SK-MEL-5 (cell line): ENCODE measurements at places on chromosomes 1 and 21. TPM values are rescaled to one million over a fixed set of nuclear protein-coding genes. Genes with fewer than 3 reads are reported as not detected.
A peak's percentile ranks its signal among the peaks of the same experiment; 100 is the strongest.

The USH2A gene
- total RNA-seq: 0.67 and 0.79 TPM in 2 replicates

The IFNLR1 gene
- not detected in 2 replicates for total RNA-seq

The DEGS1 gene
- 65.6 and 66.6 TPM in 2 replicates for total RNA-seq

The DMBX1 gene
- total RNA-seq: 0.03 TPM in 1 of 2 replicates, not detected in the other

The TMEM61 gene
- not detected in 2 replicates for total RNA-seq

The RNPEP gene
- total RNA-seq: 61.4 and 63.8 TPM in 2 replicates

The EDN2 gene
- total RNA-seq: not detected in 2 replicates

The FCRL4 gene
- not detected in 2 replicates for total RNA-seq

The ZNF648 gene
- total RNA-seq: 0.43 and 1.1 TPM in 2 replicates

The EPHA10 gene
- total RNA-seq: 0.13 and 0.32 TPM in 2 replicates

The CD1E gene
- total RNA-seq: not detected in 2 replicates

The SERINC2 gene
- total RNA-seq: 6.6 and 8.1 TPM in 2 replicates

The HES2 gene
- 1.1 and 2.4 TPM in 2 replicates for total RNA-seq

The ANP32E gene
- 26.8 and 28.6 TPM in 2 replicates for total RNA-seq

GRCh38 chr1:77276941-77277340 lies 4.9 kb upstream of the AK5 start:
- no peak for DNase-seq

DNA sequence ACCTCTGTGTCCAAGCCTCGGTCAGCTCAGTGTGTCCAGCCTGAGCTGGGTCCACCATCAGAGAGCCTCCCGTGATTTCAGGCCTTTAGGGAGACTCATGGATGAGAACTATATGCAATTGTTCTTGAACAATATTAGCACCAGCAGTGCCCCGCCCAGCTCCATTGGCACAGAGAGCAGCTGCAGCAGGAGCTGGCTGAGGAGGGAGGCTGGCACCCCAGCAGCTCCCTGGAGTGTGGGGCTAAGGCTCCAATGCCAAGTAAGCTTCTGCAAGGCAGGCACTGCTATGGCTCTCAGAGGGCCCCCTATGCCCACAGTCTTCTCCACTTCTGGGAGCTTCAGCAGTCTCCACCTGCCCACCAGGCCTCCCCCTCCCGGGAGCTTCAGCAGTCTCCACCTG lies 593.3 kb downstream of the MATN1 start:
- DNase-seq: no peak

- no peak for DNase-seq
These were observed 45.1 kb upstream of the C1orf174 start for GRCh38 chr1:3945222-3945621.

- no peak for DNase-seq
These were observed 6.2 kb downstream of the DNMT3L start for GRCh38 chr21:44255511-44255981.

DNA sequence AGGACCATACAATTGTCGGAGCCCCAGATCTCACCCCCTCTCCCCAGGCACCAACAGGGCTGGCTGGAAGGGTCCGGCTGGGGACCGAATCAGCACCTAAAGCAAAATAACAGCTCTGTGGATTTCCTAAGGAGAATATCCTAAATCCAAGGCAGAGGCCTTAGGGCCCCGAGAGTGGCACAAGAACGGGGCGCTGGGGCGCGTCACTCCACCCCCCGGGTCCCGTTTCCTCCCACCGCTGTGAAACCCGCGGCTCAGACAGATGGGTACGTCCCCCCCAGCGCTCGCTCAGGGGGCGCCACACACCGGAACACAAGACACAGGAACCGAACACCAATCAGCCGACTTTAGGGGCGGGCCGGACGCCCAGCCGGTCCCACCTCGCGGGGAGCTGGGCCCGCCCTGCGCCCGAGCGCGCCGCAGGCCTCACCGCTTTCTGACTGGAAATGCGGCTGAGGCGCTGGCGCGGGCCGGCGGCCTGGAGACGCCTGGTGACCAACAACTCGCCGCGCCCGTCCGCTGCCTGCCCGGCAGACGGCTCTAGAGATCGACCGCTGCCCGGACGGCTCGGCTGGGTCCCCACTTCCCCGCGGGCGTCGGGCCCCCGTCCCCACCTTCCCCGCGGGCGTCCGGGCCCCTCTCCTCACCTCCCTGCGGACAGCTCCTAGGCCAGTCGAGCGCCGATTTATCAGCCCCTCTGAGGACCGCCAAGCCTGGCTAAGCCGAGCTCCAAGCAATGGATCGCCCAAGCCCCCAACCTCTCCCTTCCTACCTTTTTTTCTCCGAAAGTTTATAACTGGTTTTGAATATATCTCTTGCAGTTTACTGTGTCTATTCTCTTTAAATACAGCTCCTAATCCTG lies at the start of gene HFM1:
HFM1 (minus strand) TSS at position 687 of the 862 bp plus-strand sequence. CDS start 3,755 bp downstream, outside the sequence.
- peak; percentile 85 for DNase-seq

DNA sequence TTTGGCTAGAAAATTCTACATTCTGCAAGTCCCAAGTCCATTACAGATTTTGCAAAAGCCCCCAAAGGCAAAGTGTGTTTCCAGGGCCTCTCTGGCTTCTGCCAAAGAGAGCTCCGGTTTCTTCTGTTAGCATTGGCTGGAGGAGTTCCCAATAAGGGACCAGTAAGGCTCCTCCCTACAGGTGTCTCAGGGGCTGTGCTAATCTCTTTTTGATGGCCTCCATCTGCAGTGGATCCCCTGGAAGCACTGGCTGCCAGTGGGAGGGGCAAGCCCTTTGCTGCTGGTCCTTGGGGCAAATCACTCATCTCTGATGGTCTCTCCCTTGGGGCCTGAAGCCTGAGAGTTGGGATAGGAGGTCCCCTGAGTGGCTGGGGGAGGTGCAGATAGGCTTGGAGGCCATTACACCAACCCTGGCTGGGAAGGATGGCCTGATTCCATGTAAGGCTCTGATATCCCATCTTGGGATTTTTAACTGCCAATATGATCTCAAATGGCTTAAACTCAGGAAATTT lies 89.1 kb upstream of the USP24 start:
- no peak for DNase-seq

GRCh38 chr1:228180271-228180958 lies 14.8 kb downstream of the IBA57 start:
- peak; percentile 46 for DNase-seq

- DNase-seq: no peak
These were observed 120.1 kb downstream of the BACH1 start for GRCh38 chr21:29418813-29419212.

GRCh38 chr21:18801468-18801867 lies 397.9 kb upstream of the TMPRSS15 start:
- peak; percentile 50 for DNase-seq

DNA sequence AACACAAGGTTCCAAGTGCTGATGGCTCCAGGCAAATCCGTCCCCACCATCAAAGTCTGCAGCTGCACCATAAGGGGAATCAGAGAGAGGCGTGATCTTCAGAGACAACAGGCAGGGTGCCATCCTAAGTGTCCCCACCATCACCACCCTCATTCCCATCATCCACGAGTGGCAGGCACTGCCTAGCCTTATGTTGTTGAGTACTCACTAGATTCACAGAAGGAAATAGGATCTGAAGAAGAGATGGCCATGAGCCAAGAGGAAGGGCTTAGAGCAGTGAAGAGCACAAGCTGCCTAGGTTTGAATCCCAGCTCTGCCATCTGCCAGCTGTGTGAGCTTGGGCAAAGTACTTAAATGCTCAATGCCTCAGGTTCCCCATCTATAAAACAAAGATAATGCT lies 207.3 kb upstream of the CSF3R start:
- DNase-seq: no peak

DNA sequence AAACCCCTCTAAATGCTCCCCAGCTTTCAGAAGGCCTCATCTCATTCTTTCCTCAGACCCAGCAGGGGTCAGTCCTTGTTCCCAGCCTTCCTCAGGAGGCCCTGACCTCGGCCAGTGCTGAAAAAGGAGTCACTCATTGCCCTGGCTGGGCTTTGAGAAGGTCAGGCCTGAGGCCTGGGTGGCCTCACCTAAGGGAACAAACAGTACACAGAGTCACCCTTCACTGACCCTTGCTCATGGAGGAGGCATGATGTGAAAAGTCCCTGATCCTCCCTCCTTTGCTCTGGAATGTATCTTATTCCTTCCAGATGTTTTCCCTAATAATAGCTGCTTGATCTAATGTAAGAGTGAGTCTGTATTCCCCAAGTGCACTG lies 117.7 kb upstream of the SLC44A3 start:
- no peak for DNase-seq

GRCh38 chr21:31731857-31732596 lies at the start of gene SCAF4:
TSS of gene SCAF4 (minus strand) at chr21:31732118. CDS start at chr21:31731692, 426 bp downstream.
- peak; percentile 83 for DNase-seq

DNA sequence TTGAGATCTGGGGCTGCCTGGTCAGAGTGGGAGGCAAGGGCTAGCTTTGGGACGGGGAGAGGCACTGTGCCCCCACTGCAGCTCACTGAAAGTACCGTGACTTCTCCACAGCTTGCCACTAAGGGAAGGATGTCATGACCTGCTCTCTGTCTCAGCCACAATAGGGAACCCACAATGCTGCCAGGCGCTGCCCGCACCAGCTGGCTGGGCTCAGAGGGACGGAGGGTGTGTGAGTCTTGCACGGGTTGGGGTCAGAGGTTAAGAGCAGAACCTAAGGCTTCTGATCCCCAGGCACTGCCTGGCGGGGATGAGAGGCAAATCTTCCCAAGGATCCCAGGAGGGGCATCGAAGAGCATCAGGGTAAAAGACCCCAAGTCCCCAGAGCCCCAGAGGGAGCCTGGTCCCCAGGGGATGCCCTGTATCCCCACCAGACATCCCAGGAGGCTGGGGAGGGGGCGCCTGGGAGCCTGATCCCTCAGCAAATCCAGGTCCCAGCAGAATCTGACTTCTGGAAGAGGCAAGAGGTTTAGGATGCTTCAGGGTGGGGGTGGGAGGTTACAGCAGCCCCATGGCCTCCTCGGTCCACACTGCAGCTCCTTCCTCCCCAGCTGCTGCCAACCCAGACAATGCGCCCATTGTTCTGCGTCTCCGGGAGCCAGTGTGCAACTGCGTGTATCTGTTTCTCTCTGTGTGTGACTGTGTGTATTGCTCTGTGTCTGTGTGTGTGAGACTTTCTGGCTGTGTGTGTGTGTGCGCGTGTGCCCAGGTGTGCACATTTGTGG lies 2.0 kb upstream of the MARCKSL1 start:
- peak; percentile 86 for DNase-seq

GRCh38 chr21:39961251-39961650 lies 94.0 kb downstream of the PCP4 start:
- DNase-seq: no peak

GRCh38 chr1:245128381-245129101 lies 26.2 kb upstream of the KIF26B start:
- no peak for DNase-seq

GRCh38 chr1:153032073-153032472 lies 1.1 kb downstream of the SPRR1B start:
- no peak for DNase-seq

DNA sequence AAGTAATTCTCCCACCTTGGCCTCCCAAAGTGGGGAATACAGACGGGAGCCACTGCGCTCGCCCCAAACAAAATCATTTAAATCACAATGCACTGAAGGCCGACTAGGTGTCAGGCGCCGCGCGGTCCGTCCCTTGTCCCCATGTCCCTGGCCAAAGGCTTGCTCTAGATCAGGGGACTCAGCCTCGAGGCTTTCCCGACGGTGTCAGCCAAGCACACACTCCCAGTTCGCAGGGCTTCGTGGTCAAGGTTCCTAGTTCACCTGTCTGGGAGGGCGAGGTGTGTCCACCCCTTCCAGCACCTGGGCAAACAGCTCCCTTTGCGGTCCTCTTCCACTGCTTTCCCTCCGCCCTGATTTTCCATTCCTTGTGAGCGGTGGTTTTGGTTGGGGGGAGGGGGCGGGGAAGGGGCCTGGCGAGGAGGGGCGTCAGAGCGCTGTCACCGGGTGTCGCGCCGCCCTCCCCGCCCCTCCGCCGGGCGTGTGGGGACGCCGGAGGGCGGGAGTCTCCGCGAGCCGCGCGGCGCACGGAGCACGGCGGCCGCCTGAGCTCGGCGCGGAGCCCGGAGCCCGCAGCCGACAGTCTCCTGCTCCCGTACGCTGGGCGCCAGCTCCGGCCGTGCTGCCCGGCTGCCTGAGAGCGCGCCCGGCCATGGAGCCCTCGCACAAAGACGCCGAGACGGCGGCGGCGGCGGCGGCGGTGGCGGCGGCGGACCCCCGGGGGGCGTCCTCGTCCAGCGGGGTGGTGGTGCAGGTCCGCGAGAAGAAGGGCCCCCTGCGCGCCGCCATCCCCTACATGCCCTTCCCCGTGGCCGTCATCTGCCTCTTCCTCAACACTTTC lies at the start of gene STUM:
STUM (plus strand) TSS at position 509 of the 838 bp plus-strand sequence; CDS start at position 650, 141 bp downstream.
- DNase-seq: no peak

DNA sequence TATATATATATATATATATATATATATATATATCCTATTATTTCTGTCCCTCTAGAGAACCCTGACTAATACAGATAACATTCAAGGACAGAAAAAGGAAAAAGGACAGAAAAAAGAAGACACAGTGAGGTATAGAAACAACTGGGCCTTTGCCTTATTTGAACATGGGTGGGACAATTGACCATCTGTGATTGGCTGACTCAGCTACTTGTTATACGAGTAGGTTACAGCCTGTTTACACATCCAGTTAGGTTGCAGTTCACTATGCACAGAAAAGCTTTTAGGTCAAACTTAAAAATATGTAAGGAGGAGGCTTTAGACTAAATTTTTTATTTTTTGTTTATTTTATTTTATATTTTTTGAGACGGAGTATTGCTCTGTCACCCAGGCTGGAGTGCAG lies 39.8 kb upstream of the RGS8 start:
- no peak for DNase-seq

- no peak for DNase-seq
These were observed 157.1 kb upstream of the NRIP1 start for GRCh38 chr21:15221799-15222386.
